Sigmoid colon (tissue), 7 donors: ENCODE measurements at places on chromosomes 11 and 22. TPM values are rescaled to one million over a fixed set of nuclear protein-coding genes. Genes with fewer than 3 reads are reported as not detected.

Gene GLB1L3
- not detected for polyA plus RNA-seq

DNA sequence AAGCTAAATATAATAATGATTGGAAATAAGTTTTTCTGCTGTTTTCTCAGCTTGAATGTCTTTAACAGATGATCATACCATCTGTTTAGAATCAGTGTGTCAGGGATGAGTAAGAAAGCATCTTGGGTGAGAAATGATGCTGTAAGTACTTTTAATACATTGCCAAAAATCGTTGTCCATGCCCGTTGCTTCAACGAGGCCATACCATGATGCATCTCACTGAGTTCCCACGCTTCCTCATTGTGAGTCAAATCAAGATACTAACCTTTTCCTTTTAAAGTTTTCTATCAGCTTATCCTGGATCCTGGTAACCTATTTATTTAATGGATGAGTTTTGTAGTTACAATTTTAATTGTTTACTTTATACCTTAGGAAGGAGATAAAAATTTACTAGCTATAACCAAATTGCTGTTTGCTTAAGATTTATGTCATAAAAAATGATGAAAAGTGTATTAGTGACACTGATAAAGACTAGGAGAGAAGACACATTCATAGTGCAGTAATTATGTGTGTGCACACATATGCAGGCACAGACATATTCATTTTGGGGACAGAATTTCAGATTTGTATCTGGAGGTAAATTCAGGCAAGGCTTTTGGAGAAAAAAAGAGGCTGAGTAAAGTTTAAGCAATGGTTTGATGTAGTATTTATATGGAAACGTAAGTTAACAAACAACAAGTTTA, 154.8 kb downstream of the UVRAG start:
- DNase-seq: no peak

- DNase-seq: no peak
These were observed 67.5 kb downstream of the ARFGAP2 start for GRCh38 chr11:47109051-47109726.

Gene GRM5
- not detected for polyA plus RNA-seq

DNA sequence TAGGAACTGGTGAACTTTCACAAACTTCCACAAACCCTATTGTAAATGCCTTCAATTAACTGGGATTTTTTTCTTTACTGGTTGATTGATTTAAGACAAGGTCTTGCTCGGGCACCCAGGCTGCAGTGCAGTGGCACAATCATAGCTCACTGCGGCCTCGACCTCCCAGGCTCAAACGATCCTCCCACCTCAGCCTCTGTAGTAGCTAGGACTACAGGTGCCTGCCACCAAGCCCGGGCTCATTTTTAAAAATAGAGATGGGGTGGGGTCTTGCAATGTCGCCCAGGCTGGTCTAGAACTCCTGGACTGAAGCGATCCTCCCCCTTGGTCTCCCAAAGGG, 35.7 kb upstream of the POLA2 start:
- DNase-seq: no peak

GRCh38 chr11:120343429-120343828, 7.2 kb downstream of the ARHGEF12 start:
- no peak for DNase-seq

- DNase-seq: no peak
These were observed 24.1 kb upstream of the CCDC188 start for GRCh38 chr22:20174785-20175596.

GRCh38 chr11:65504674-65505465, 6.0 kb downstream of the MALAT1 start:
- peak; percentile 59 for DNase-seq

DNA sequence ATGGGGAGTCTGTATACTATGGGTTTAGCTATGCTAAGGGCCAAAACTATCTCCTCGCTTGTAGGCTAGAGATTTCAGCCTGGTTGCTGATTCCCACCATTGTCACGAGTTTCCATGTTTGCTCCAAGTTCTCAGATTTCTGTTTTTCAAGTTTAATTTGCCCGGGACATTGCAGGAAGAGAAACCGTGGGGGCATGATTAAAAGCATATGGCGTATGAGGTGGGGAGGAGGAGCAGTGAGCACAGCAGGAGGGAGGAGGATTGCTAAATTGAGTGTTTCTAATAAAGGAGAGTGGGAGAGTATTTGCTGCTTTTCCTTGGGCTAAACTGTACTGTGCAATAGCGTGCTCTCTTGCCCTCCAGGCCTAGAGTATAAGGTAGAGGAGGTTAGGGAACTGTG, 558.4 kb downstream of the METTL15 start:
- DNase-seq: no peak

DNA sequence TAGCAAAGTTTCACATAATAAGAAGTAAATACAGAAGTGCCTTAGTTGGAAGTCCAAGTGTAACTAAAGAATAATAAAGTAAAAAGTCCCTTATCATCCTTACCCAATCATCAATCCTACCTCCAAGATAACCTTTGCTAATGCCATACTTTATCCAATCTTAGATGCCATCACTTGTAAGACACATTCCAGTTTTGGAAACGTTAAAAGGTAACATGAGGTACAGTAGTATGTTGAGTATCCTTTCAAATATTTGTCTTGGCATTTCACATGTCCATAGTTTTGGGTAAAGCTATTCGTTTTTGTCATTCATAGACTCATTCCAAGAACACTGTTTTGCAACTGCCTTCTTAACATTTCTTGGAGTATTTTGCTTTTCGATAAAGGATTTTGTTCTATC, 115.2 kb upstream of the TEAD1 start:
- DNase-seq: no peak

GRCh38 chr22:49764127-49764581, 63.5 kb downstream of the BRD1 start:
- peak; percentile 57 for DNase-seq

Gene TMEM86A
- 3.0 TPM for polyA plus RNA-seq

GRCh38 chr11:33025339-33025722, 9.7 kb downstream of the DEPDC7 start:
- no peak for DNase-seq

- no peak for DNase-seq
These were observed 468.8 kb downstream of the CNTN5 start for GRCh38 chr11:99489581-99489980.

Gene MMP27
- polyA plus RNA-seq: not detected
